ENCODE measurements at places on chromosomes 16 and 17. TPM values are rescaled to one million over a fixed set of nuclear protein-coding genes. Genes with fewer than 3 reads are reported as not detected.

The COIL gene
- 12.2 TPM for total RNA-seq

The SPAG7 gene
- total RNA-seq, result 79.4 TPM

The SLC35G6 gene
- not detected for total RNA-seq

The ZG16 gene
- not detected for total RNA-seq

The RNPS1 gene
- 122 TPM for total RNA-seq

DNA sequence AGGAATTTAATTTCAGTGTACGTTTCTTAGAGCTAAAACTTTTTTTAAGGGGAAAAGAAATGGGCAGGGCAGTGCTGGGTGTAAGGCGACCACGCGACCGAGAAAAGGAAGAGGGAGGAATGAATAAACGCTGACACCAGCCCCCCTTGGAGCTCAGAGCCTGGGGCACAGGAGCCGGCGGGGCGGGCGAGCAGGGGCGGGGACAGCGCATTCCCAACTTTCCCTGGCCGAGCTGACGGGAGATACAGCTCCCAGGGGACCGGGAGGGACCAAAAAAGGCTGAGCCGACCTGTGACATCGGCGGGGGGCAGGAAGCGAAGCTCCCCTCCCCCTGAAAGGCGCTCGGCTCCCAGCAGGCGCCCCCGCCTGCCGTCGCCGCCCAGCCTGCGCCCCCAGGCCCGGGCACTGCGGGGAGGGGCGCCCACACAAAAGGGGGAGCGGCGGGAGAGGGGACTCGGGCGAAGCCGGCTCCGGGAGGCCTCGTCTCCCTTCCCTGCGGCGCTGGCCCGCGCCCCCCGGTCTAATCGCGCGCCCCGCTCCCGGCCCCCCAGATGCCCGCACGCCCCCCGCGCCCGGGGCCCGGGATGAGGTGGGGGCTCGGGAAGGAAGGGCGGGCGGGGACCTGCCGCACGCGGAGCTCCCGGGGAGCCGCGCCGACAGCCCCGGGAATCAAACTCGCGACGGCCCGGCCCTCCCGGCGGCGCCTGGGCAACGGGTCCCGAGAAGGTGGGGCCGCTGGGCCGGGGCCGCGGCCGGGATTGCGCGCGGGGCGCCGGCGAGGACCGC is 622 bp downstream of the CUEDC1 start:
- DNase-seq, result no peak
- peak overlapping the region; percentile 90 for H3K27ac ChIP-seq
- H3K4me1 ChIP-seq, result peaks cover 51% of the 10 kb centered on the region
- H3K36me3 ChIP-seq, result no peaks in the 10 kb centered on the region
- peak overlapping the region; percentile 74 for H3K4me3 ChIP-seq
- H3K27me3 ChIP-seq, result no peaks in the 10 kb centered on the region

DNA sequence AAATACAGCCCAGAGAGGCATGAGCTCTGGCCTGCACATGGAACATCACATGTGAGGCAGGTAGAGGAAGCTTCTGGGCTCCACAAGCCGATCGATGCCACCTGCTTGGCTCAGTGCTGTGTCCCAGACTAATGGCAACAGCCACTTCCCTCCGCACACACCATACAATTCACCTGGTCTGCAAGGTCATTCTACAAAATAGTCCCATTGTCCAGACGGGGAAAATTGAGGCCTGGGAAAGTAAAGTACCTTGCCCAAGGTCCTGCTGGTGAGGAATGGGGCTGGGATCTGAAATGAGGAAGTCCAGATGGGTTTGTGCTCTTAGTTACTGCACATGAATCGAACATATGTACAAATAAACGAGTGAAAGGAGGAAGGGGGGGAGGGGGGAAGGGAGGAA is 88.0 kb downstream of the LITAF start:
- H3K36me3 ChIP-seq, result no peaks in the 10 kb centered on the region
- no peak for DNase-seq
- H3K4me1 ChIP-seq, result peaks cover 32% of the 10 kb centered on the region
- H3K27me3 ChIP-seq, result no peaks in the 10 kb centered on the region

GRCh38 chr17:68661265-68662036 is 60.3 kb upstream of the FAM20A start:
- peaks cover 5% of the 10 kb centered on the region for H3K27me3 ChIP-seq
- H3K36me3 ChIP-seq, result peaks cover 2% of the 10 kb centered on the region
- no peak overlapping the region for H3K4me3 ChIP-seq
- no peak overlapping the region for H3K27ac ChIP-seq
- no peak for DNase-seq

DNA sequence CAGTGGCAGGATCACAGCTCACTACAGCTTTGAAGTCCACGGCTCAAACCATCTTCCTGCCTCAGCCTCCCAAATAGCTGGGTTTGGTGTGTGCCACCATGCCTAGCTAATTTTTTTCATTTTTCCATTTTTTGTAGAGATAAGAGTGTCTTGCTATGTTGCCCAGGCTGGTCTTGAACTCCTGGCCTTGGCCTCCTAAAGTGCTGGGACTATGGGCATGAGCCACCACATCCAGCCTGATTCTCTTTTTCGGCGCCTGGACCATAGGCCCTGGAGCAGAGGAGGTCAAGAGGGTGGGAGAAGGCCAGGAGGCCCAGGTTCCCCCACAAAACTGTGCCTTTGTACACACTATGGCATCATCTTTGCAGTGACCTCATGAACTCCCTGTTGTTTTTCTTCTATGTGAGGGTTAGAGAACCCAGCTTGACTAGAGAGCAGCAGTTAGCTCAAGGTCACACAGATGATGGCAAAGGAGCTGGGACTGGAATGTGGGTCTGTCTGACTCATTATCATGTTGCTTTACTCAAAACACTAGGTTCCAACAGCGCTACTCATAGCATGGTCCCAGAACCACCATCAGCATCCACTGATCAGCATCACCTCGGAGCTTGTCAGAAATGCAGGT is 16.3 kb downstream of the SCN4A start:
- no peak for DNase-seq
- H3K27ac ChIP-seq, result no peak overlapping the region
- no peaks in the 10 kb centered on the region for H3K36me3 ChIP-seq
- peaks cover under 1% of the 10 kb centered on the region for H3K4me1 ChIP-seq

GRCh38 chr16:49564496-49565229 is 191.1 kb downstream of the C16orf78 start:
- no peaks in the 10 kb centered on the region for H3K27me3 ChIP-seq

DNA sequence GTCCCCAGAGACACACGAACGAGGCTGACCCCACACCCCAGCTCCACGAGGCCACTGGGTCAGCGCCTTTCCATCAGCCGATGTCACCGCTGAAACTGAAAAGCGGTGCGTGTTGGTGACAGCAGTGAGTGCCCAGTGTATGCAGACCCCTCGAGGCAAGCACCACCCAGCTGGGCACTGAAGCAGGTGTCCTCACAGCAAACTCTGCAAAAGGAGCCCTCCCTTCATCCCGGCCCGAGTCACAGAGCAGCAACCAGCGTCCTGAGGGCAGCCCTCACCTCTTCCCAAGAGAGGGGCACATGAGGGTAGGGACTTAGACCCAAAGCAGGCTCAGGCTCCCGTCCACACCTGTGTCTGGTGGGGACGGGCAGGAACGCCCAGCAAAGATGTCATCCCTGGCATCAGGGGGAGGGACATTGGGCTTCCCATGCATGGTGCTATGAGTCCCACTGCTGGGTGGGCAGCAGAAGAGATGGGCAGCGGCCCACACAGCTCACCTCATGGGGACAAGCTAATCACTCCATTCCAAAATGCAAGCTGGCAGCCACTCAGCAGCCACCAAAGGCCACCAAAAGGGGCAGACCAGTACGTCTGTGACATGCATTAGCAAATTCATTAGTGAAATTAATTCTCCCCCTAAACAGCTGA is 49.2 kb downstream of the RBFOX3 start:
- H3K27ac ChIP-seq, result no peak overlapping the region
- H3K27me3 ChIP-seq, result peaks cover 30% of the 10 kb centered on the region
- no peaks in the 10 kb centered on the region for H3K36me3 ChIP-seq
- peak; percentile 55 for DNase-seq

- H3K36me3 ChIP-seq, result peaks cover 11% of the 10 kb centered on the region
- H3K4me1 ChIP-seq, result peaks cover 30% of the 10 kb centered on the region
- H3K27ac ChIP-seq, result no peak overlapping the region
- no peak overlapping the region for H3K4me3 ChIP-seq
- DNase-seq, result no peak
- no peaks in the 10 kb centered on the region for H3K27me3 ChIP-seq
Observed at GRCh38 chr17:31163091-31163781, 68.5 kb downstream of the NF1 start.

DNA sequence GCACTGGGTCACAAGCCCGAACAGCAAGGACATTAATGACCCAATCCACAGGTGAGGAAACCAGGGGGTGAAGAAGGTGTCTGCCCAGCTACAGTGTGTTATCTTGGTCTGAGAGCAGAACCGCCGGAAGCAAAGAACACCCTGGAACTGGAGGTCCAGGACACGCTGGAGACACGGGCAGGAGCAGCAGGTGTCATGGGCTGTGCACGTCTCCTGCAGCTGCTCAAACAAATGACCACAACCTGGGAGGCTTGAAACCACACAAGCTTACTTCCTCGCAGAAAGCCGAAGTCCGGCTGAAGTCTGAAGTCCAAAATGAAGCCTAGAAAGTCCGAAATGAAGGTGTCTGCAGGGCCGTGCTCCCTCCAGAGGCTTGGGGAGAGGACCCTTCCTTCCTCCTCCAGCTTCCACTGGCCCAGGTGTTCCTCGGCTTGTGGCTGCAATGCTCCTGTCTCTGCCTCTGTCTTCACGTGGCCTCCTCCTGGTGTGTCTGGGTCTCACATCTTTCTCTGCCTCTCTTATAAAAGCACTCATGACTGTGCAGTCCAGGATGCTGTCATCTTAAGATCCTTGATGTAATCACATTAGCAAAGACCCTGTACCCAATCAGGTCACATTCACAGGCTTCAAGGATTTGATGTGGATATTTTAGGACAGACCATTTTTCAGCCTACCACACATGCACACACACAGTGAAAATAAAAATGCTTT is 351.2 kb downstream of the C16orf95 start:
- H3K4me1 ChIP-seq, result peaks cover 15% of the 10 kb centered on the region
- H3K4me3 ChIP-seq, result no peak overlapping the region
- H3K27me3 ChIP-seq, result no peaks in the 10 kb centered on the region
- peaks cover 1% of the 10 kb centered on the region for H3K36me3 ChIP-seq

- H3K27ac ChIP-seq, result no peak overlapping the region
- no peaks in the 10 kb centered on the region for H3K27me3 ChIP-seq
- H3K4me1 ChIP-seq, result no peaks in the 10 kb centered on the region
- peaks cover 44% of the 10 kb centered on the region for H3K36me3 ChIP-seq
- DNase-seq, result peak; percentile 59
Observed at GRCh38 chr17:80292521-80292971, 31.9 kb downstream of the RNF213 start.

- no peak overlapping the region for H3K27ac ChIP-seq
- peak overlapping the region; percentile 45 for H3K4me3 ChIP-seq
- H3K4me1 ChIP-seq, result peaks cover 19% of the 10 kb centered on the region
- H3K36me3 ChIP-seq, result no peaks in the 10 kb centered on the region
- H3K27me3 ChIP-seq, result peaks cover 15% of the 10 kb centered on the region
- no peak for DNase-seq
Observed at GRCh38 chr17:7651665-7652387, 1.1 kb downstream of the ATP1B2 start.

GRCh38 chr16:64295466-64295865 is 826.4 kb downstream of the CDH11 start:
- no peaks in the 10 kb centered on the region for H3K4me1 ChIP-seq
- no peak overlapping the region for H3K4me3 ChIP-seq
- no peak overlapping the region for H3K27ac ChIP-seq

DNA sequence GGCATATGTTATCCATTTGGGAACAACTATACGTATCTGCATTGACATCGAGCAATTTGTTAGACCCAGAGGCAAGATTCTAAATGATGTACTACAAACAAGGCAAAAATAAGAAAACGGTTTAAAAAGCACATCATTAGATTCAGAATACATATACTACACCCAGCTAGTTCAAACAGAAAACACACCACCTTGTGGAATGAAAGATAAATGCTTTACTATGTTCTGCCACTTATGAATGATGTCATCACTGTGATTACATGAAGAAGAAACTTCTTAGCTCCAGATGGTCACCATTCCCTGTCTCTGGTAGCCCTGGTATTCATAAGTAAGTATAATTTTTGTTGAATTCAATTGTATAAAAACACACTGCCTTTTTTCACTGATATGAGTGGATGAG is 7.8 kb downstream of the NACA2 start:
- peaks cover 3% of the 10 kb centered on the region for H3K27me3 ChIP-seq
- no peak overlapping the region for H3K27ac ChIP-seq
- no peak for DNase-seq
- no peaks in the 10 kb centered on the region for H3K4me1 ChIP-seq
- H3K4me3 ChIP-seq, result no peak overlapping the region

- H3K4me1 ChIP-seq, result peaks cover 8% of the 10 kb centered on the region
- H3K27me3 ChIP-seq, result peaks cover under 1% of the 10 kb centered on the region
- no peak overlapping the region for H3K27ac ChIP-seq
- no peak for DNase-seq
Observed at GRCh38 chr17:77667478-77667877, 291.0 kb upstream of the TNRC6C start.

DNA sequence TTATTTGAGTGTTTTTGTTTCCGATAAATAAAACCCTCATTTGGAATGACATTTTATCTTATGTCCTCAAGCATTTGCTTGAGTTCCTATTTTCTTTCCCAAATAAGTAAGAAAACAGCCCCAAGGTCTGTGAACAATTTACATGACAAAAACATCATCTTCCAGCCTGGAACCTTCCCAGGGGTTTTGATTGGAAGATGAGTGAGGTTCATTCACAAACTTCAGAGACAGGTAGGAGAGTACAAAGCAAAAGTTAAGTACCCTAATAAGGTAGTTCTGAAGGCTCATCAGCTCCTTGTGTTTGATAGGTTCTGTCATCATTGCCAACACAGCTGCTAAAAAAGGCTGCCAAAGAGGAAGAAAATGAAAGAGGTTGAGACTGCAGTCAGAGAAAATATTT is 772.8 kb downstream of the CDH8 start:
- H3K27me3 ChIP-seq, result peaks cover 1% of the 10 kb centered on the region
- H3K4me1 ChIP-seq, result no peaks in the 10 kb centered on the region
- no peak for DNase-seq
- no peak overlapping the region for H3K4me3 ChIP-seq
- no peak overlapping the region for H3K27ac ChIP-seq

DNA sequence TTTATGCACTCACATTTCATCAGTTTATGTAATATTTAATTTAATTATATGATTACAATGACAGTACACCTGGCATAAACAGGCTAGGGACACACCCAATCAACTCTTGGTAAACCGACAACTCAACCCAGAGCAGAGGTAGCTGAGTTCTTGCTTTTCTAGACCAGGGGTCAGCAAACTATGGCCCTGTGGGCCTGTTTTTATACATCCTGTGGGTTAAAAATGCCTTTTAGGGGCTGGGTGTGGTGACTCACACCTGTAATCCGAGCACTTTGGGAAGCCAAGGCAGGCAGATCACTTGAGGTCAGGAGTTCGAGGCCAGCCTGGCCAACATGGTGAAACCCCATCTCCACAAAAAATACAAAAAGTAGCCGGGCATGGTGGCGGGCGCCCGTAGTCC is 99.2 kb upstream of the TMEM97 start:
- DNase-seq, result no peak
- H3K36me3 ChIP-seq, result no peaks in the 10 kb centered on the region
- no peaks in the 10 kb centered on the region for H3K27me3 ChIP-seq

- DNase-seq, result peak; percentile 58
- H3K4me3 ChIP-seq, result peak overlapping the region; percentile 35
- H3K4me1 ChIP-seq, result peaks cover 97% of the 10 kb centered on the region
Observed at GRCh38 chr16:72850021-72850420, 197.9 kb downstream of the ZFHX3 start.
